Spleen (tissue), 13 donors: ENCODE measurements at places on chromosomes 12 and 14. TPM values are rescaled to one million over a fixed set of nuclear protein-coding genes. Genes with fewer than 3 reads are reported as not detected.

The GAS2L3 gene
- polyA plus RNA-seq: 2.3 TPM

The DIABLO gene
- polyA plus RNA-seq: 38.8 TPM

DNA sequence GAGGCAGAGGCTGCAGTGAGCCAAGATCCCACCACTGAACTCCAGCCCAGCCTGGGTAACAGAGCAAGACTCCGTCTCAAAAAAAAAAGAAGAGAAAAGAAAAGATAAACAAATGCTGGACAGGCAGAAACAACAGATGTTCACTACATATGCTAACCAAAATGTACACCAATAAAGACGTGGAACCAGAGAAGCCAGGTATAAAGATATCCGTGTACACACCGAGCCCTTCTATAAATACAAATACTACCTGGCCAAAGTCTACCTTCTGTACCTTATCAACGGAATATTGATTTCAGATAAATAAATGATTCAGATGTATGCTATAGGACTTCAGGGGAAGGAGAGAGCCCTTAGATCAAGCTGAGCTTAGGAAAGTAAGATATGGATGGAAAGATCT lies 10.8 kb upstream of the KRT8 start:
- H3K27me3 ChIP-seq: no peaks in the 10 kb centered on the region
- H3K4me1 ChIP-seq: peaks cover 7% of the 10 kb centered on the region
- H3K4me3 ChIP-seq: no peak overlapping the region

The KRT6C gene
- 0.03 TPM for polyA plus RNA-seq

DNA sequence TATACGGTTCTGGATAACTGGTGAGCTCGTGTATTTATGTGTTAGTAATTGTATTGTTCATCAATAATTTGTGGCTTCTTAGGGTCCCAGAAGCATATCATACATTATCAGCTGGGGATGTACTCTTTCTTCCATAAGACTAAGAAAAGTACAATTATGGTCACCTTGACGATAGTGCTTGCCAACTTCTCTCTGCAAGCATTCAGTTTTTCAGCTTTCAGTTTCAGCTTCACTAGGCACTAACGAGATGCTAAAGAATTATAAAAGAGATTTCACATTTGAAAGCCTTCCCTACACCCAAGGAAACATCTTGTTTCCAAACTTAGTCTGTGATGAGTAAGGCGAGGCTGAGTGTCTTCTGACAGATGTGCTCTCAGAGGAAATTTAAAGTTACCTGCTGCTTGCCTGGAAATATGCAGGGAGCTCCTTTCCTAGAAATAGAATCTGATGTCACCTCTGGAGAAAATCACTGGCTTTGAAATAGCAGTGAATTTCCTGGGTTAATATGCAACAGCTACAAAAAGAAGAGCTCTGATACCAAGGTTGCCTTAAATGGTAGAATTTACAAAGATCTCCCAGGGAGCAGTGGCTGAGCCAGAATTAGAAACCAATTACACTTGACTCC lies 1419.9 kb upstream of the TMEM132C start:
- DNase-seq: no peak
- no peaks in the 10 kb centered on the region for H3K27me3 ChIP-seq
- H3K4me3 ChIP-seq: no peak overlapping the region

DNA sequence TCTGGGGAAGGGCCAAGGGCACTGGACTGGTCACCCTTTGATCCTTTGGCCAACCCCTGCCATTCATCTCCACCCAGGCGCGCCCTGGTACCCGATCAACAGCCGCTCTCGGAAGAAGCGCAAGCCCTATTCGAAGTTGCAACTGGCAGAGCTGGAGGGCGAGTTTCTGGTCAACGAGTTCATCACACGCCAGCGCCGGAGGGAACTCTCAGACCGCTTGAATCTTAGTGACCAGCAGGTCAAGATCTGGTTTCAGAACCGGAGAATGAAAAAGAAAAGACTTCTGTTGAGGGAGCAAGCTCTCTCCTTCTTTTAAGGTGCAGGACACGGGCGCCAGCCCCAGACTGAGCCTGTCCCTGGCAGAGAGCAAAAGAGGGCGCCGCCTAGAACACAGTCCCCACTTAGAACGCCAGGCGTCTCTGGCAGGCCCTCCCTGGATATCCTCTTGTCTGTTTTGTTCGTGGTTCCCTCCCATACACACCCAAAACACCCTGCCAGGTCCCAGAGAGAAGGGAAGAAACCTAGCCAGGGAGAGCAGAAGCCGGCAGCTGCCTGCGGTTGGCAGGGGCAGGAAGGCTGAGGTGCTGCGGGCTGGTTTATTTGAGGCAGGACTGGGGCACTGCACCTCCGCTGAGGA lies 1.7 kb downstream of the HOXC12 start:
- H3K36me3 ChIP-seq: no peaks in the 10 kb centered on the region
- H3K27me3 ChIP-seq: peaks cover 100% of the 10 kb centered on the region
- H3K27ac ChIP-seq: no peak overlapping the region
- DNase-seq: no peak
- H3K4me1 ChIP-seq: peaks cover 56% of the 10 kb centered on the region
